Foreskin keratinocyte (primary cell): ENCODE measurements at places on chromosomes 2 and 18. TPM values are rescaled to one million over a fixed set of nuclear protein-coding genes. Genes with fewer than 3 reads are reported as not detected.

Gene CXCR1
- 0.28 and 0.41 TPM in 2 replicates for total RNA-seq

Gene GCC2
- 15.0 and 15.1 TPM in 2 replicates for total RNA-seq

Gene PROM2
- total RNA-seq: 38.4 and 40.7 TPM in 2 replicates

Gene DUSP2
- 1.9 and 2.6 TPM in 2 replicates for total RNA-seq

Gene CNTNAP5
- total RNA-seq: not detected in 2 replicates

Gene CYB5A
- 36.4 and 49.0 TPM in 2 replicates for total RNA-seq

Gene TFCP2L1
- 13.5 and 13.8 TPM in 2 replicates for total RNA-seq
